Epithelial cell of prostate (primary cell): ENCODE measurements at places on chromosomes 1 and 21.

DNA sequence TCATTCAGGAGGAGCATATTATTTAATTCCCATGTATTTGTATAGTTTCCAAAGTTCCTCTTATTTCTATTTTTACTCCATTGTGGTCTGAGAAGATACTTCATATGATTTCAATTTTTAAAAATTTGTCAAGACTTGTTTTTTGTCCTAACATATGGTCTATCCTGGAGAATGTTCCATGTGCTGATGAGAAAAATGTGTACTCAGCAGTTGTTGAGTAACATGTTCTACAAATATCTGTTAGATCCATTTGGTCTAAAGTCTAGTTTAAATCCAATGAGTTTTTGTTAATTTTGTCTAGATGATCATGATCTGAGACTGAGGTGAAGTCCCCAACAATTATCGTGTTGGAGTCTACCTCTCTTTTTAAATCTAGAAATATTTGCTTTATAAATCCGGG is 14.5 kb downstream of the PSMG1 start:
- no peak for DNase-seq

- DNase-seq: no peak
Observed at GRCh38 chr1:53542551-53542950, 83.4 kb downstream of the DMRTB1 start.

- no peak for DNase-seq
Observed at GRCh38 chr21:43809853-43810504, 20.6 kb downstream of the RRP1 start.

DNA sequence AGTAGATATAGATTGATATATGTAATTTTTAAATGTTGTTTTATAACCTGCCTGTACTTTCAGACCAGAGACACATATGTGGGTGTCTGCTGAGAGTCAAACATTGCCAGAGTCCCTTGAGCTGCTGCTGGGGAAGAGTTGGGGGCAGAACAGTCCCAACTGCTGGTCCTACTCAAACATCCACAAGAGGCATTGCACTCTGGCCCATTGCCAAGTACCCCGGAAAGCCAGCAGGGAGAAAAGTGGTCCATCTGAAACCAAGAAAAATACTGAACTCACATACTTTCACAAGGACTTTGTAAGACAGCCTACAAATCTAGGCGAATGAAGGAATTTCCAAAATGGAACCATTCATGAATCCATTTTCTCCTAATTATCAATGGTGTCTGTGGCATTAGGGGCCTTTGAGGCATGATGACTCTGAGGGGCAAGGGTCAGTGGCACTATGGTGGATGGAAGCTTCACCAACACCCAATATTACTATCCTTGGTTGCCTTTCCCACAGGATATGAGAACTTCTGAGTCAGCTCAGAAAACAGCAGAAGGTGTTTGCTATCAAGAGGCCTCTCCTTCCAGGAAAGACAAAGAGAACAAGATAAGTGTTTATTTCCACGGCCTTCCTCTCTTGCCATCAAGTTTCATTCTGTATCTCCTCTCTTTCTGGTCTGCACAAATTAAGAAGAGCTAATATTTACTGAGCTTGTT is 7.3 kb upstream of the TBX15 start:
- no peak for DNase-seq

GRCh38 chr1:22553991-22554522 is 9.2 kb upstream of the EPHA8 start:
- no peak for DNase-seq

DNA sequence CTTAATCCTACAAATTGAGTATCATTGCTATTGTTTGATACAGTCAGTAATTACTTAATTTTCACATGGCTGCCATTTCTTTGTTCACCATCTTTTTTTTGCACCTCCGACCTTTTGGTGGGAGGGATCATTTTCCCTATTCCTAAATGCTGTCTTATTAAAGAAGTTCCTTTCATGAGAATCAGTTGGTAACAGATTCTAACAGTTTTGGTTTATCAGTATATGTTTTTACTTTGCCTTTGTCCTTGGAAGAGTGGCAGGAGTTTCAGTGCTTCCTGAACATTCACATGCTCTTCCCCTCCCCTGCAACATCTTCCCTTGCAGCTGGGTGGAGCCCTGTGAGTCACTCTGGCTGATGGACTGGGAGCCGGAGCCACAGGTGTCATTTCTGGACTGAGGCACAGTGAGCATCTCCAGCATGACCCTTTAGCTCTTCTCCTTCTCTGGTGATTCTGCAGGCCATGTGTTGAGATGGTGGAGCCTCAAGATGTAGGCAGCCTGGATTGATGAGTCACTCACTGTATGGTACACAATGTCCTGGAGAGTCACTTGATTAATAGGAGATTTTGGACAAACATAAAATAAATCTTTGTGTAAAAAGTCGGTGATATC is 217.7 kb downstream of the URB2 start:
- peak; percentile 20 for DNase-seq

- DNase-seq: no peak
Observed at GRCh38 chr1:10598389-10598702, 123.6 kb downstream of the PEX14 start.

GRCh38 chr1:86429835-86430234 is 5.9 kb downstream of the CLCA2 start:
- DNase-seq: peak; percentile 73

DNA sequence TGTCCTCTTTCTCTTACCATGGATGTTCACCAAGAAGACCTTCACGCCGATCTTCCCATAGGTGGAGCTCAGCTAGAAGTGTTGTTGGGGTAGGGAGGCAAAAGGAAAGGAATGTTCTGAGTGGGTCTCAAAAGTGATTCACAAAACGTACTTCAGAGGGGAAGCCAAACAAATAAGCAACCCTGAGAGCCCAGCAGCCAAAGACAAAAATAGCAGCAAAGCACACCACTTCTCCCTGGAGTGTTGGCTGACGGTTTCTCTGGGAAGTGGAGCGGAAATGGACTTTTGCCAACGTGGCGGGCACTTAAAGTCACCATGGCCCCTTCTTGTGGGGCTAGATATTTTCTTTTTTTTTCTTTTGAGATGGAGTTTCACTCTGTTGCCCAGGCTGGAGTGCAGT is 23.1 kb downstream of the SLC26A9 start:
- no peak for DNase-seq

GRCh38 chr1:77487631-77488030 is 194.8 kb downstream of the ZZZ3 start:
- DNase-seq: no peak

GRCh38 chr1:9250411-9251381 is 16.1 kb downstream of the H6PD start:
- no peak for DNase-seq

DNA sequence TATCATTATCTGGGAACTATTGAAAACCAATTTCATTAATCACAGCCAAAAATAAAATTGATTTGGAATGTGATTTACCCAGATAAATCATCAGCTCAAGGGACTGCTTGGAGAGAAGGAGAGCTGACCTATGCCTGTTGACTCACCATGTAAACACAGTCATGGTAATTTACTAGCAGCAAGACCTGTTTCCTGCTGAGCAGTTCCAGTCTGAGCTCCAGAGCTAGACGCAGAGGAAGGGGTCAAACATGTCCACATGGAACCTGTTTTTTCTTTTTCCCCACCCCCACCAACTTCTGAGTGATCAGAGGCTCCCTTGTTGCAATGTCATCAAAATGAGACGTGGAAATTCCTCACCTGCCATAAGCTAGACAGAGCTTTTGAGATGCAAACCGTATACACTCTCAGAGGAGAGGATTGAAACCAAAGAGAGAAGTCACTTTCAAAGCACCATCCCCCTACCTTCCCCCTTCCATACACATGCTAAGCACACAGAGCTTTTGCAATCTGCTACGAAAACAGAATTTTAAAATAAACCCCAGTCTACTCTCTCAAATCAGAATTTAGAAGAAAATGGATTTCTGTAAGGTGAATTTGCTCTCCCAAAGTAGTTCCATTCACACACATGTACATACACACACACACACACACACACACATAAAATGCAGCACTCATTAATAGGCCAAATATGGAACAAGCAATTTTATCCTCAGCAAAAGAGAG is 55.9 kb upstream of the PTGFRN start:
- DNase-seq: peak; percentile 93

DNA sequence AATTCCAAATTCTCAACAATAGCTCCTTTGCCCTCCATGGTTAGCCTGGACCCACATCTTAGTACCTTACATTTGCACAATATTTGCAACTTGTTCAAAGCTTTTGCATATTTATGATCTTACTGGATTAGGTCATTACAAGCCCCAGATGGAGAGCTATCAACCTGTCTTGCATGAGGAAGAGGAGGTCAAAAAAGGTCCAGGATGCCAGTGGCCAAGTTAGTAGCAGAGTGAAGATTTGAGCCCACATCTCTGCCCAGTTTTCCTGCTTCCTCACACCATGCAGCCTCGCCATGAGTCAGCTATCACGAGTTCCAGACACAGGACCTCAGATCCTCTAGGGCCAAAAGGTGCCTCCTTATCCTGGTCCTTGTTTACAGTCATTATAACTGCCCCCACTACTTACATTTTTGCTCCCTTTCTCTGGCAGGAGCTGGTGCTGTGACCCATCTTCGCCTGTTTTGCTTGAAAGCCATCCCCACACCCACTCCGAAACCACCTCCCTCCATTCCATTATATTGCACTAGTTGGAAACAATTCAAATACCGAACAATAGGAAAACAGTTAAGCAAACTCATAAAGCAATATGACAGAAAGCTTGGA is 5.0 kb upstream of the AHCYL1 start:
- no peak for DNase-seq

- no peak for DNase-seq
Observed at GRCh38 chr21:14998784-14999183, 66.0 kb downstream of the NRIP1 start.

DNA sequence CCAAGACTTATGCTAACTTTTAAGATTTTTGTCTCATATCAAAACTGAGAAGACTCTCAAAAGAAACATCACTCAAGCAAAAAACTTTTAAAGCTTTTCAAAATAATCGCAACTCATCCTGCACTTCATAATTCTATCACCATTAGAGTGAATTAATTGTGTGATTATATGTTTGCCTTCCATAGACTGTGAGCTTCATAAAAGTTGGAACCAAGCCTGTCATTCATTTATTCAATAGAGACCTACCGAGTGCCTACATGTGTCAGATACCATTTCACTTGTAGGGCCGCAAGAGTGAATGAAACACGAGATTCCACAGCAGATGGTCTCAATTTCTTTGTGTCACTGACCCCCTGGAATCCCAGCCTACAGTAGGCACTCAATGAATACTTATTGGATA is 106.4 kb downstream of the RHOU start:
- no peak for DNase-seq

DNA sequence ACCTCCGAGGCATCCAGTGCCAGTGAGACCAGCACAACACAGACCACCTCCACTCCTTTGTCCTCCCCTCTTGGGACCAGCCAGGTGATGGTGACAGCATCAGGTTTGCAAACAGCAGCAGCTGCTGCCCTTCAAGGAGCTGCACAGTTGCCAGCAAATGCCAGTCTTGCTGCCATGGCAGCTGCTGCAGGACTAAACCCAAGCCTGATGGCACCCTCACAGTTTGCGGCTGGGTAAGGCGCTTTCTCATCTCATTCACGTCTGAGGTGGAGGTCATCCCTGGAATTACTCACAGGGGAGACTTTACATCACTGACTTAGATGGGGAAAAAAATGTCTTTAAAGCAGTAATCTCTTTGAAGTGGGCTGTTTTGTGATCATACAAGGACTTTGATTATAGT is 106.3 kb downstream of the CD247 start:
- DNase-seq: no peak

- no peak for DNase-seq
Observed at GRCh38 chr1:109827466-109827865, 63.7 kb upstream of the EPS8L3 start.

- no peak for DNase-seq
Observed at GRCh38 chr1:215518594-215518993, 48.5 kb upstream of the KCTD3 start.

GRCh38 chr1:228455715-228456114 is 31.5 kb upstream of the RNF187 start:
- DNase-seq: no peak

GRCh38 chr1:28905921-28906666 is 8.3 kb upstream of the EPB41 start:
- DNase-seq: no peak

GRCh38 chr1:227886993-227887696 is 60.6 kb downstream of the WNT9A start:
- no peak for DNase-seq

GRCh38 chr1:241899210-241899609 is 51.2 kb downstream of the EXO1 start:
- no peak for DNase-seq

DNA sequence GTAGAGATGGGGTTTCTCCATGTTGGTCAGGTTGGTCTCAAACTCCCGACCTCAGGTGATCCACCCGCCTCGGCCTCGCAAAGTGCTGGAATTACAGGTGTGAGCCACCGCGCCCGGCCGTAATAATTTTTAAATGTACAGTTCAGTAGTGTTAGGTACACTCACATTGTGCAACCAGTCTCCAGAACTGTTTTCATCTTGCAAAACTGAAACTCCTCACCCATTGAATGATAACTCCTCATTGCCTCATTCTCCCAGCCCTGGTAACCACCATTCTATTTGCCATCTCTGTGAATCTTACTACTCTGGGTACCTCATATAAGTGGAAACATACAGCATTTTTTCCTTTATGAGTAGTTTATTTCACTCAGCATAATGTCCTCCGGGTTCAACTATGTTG is 3.4 kb downstream of the NLRP3 start:
- DNase-seq: no peak

DNA sequence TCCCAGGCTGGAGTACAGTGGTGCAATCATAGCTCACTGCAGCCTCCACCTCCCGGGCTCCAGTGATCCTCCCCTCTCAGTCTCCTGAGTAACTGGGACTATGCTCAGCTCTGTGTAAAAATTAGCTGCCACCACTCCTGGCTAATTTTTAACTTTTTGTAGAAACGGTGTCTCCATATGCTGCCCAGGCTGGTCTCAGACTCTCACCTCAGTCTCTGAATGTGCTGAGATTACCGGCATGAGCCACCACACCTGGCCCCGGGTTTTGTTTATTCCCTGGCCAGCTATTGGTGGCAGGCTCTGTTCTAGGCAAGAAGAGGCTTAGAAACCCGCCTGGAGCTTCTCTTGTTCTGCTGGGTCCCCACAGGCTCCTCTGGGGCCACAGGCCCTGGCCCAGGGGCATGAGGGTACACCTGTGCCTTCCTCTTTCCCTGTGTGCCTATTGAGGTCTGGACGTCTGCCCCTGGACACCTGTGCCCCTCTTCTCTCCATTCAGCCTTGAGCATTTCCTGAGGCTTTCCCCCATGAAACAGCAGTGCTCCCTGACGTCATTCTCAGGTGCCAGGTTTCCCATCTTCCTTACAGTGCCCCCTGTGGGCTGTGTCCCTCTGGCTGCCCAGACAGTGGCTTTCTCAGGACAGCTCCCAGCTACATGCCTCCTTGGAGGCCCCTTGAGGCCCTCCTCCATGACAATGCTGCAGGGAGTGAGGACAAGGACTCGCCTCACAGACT is 57.5 kb downstream of the PCP4 start:
- DNase-seq: no peak
